ENCODE measurements at places on chromosomes 12 and 14.

- no peak for DNase-seq
Measured at GRCh38 chr12:13536219-13536910, 339.8 kb downstream of the EMP1 start.

GRCh38 chr14:61150851-61151250 lies 130.3 kb downstream of the TMEM30B start:
- no peak for DNase-seq

- DNase-seq = no peak
Measured at GRCh38 chr14:104477117-104477623, 102.4 kb upstream of the C14orf180 start.

DNA sequence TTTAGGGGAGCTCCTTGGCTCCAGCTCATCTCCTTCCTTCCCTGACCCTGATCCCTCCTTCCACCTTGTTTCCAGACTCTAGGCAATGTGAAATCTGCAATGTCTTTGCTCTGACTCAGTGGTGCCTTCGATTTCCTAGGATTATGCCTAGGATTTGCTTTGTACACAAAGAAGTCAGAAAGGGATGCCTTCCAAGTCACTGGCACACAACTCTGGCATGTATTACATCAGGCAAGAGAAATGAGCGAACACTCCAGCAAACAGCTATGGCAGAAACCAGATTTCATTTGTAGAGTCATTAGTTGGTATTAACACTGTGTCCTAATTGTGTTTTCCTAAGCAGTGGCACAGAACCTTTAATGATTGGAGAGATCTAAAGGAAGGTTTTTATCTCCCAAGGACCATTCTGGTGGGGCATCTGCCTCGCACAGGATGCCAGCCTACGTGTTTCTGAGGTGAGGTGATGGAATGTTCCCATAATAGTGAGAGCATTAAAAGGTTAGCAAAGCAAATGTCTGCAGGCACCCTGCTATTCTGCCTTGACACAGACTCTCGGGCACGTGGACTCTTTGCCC lies 84.9 kb downstream of the WSCD2 start:
- DNase-seq = no peak

DNA sequence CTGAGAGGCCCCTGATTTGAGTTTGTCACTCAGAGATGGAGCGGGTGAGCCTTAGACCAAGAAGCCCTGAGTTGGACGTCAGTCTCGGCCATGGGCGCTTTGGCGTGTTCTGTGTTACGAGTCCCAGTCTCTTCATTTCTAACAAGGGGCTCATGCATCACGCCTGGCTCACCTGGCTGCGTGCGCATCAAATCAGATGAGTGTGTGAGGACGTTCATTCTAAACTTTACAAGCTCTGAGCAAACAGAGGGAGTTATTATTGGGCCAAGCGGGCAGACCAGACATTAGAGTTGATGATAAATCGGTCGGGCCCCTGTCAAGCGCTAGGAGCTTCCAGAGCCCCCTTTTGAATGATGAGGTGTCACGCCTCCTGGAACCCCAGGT lies 117.2 kb downstream of the CALM1 start:
- DNase-seq = no peak

DNA sequence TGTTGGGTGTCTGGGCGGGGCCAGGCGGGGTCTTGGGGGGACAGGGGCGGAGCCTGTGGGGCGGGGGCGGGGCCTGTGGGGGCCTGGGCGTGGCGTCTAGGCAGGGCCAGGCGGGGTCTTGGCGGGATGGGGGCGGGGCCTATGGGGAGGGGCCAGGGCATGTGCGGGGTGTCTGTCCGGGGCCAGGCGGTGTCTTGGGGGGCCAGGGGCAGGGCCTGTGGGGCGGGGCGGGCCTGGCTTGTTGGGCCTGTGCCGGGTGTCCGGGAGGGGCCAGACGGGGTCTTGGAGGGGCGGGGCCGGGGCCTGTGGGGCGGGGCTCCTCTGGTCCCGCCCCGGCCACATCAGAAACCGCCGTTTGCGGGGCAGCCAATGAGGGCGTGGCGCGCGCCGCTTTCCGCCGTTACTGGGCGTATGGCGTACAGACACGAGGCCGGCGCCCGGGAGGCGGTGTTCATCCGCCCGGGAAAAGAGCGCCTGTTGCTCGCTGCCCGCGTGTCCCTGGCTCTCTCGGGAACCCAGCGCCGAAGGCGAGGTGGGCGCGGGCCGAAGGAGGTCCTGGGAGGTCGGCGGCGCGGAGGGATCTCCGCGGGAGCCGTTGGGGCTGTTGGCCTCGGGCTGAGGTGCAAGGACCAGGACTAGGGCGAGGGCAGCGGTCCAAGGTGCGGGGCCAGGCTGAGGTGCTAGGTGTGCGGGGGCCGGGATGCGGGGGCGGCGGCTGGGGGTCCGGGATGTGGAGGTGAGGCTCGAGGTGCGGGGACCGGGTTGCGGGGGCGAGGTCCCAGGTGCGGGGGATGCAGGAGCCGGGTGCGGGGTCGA lies at the start of gene PIWIL1:
Gene PIWIL1 (plus strand): TSS at position 400 of the 816 bp plus-strand sequence. CDS start 4,705 bp downstream, outside the sequence.
- no peak for DNase-seq

DNA sequence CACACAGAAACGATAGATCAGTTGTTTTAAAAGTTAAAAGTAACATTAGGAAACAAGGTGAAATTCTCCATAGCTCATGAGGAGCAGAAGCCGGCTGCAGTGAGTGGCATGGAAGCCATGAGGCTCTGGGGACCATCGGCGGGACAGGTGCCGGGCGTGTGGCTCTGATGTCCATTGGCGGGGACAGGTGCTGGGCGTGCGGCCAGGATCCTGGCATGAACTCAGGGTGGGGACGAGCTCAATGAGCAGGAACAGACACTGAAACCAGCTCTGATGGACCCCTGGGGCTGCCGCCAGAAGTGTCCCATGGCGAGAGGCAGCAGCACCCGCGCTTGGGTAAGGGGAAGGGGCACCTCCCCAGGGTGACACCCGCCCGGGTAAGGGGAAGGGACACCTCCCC lies 75.1 kb downstream of the NOC4L start:
- no peak for DNase-seq

GRCh38 chr12:123268850-123269249 lies 2.8 kb downstream of the CDK2AP1 start:
- DNase-seq = no peak

DNA sequence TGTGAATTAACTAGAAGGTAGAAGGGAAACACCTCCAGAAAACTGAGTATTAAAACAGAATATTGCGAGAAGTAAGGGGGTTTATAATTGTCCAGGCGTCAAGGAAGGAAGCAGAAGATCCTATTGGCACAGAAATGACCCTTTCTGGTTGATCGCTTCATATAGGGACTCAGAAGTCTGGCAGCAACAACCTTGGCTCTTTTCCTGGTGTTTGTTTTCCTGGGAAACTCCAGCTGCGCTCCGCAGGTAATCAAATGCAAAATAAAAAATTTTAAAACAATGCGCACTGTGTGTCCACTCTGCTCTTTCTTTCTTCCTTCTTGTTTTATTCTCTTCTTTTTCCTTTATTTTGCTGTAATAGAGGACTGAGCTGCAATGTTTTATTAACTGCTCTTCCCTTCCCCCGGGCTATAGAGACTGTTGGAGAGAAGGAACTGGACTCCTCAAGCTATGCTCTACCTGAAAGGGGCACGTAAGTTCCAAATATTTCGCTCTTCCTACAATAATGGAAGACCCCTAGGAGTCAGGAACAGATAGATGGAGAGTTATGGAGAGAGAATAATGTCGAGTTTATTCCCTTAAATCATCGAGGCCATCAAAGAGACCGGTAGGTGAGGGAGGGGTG lies 737 bp downstream of the SPX start:
- no peak for DNase-seq

GRCh38 chr14:79161571-79161970 lies 991.4 kb downstream of the NRXN3 start:
- DNase-seq = no peak

DNA sequence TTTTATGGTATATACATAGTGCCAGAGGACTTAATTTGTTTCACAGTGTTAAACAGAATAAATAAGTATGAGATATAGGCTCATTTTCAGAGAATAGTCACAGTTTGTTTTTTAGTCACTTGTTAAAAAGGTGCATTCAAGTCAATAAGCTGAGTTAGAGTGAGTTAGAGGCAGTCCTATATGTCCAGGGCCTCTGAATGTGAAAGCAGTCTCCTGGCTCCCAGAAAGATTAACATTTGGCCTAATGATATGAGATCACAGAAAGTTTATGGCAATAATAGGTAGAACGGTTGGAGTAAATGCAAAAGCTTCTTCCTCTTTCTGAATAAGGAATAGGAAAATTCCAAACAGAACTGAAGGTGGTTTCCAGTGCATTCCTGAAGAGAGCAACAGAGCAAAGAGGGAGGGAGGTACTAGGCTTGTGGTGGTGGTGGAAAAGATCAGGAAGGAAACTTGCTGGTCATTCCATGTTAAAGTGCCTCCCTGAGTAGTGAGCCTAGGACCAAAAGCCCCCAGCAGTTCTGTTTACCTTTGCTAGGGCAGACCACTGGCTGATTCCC lies 54.4 kb downstream of the SLC38A4 start:
- no peak for DNase-seq

GRCh38 chr14:61455351-61455750 lies 134.0 kb downstream of the PRKCH start:
- DNase-seq = no peak

GRCh38 chr14:71322655-71323250 lies 415.5 kb downstream of the PCNX1 start:
- no peak for DNase-seq

GRCh38 chr12:13937735-13938134 lies 43.7 kb downstream of the GRIN2B start:
- DNase-seq = no peak

GRCh38 chr12:19456176-19456575 lies 16.9 kb downstream of the AEBP2 start:
- no peak for DNase-seq

DNA sequence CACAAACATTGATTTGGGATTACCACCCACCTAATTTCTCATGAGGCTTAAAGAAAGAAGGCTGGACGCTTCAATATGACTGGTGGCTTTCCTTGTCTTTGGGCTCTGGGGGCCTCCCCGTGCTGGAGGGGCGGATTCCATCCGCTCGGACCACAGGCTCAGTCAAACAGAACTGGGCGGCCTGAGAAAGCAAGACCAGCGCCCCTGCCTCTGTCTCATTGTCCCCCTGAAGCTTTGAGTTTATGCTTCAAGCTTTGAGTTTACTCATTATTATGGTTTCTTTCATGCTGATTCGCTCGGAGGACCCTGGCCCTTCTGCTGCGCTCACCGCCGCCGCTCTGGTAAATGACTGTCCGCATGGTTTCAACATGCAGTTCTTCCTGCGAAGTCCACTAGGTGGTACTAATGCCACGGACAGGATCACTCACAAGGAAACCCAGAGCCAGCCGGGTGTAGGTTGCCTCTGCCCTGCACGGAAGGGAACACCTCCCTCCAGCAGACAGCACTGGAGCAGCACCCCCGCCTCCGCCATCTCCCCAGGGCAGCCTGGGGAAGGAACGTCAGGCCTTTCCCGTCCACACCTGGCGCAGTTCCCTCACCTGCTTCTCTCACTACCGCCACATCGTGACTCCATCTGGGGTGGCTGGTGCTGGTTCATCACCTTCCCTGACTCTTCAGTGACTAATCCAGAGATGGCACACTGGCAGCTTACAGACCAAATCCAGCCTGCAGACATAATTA lies 13.2 kb upstream of the TIGAR start:
- DNase-seq = no peak

GRCh38 chr12:110355073-110355472 lies 48.4 kb downstream of the ANAPC7 start:
- DNase-seq = no peak

DNA sequence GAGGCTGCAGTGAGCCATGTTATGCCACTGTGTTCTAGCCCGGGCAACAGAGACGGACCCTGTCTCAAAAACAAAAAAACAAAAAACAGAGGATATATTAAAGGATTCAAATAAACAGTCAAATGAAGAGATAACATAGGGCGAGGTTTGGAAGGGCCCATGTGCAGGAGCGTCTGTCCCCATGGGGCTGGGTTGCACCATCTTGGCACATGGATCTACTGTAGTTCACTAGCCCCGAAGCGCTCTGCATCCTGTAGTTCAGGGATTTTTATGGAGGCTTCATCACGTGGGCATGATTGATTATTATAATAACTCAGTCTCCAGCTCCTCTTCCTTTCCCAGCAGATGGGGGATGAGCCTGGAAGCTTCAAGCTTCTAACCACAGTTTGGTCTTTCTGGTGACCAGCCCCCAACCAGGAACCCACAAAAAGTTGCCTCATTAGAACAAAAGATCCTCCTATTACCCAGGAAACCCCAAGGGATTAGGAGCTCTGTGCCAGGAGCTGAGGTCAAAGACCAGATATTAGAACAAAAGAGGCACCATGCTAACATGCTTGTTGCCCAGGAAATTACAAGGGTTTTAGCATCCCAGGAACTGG lies 59.9 kb downstream of the HCAR2 start:
- DNase-seq = no peak

GRCh38 chr14:76918256-76918781 lies 92.1 kb downstream of the LRRC74A start:
- no peak for DNase-seq

- DNase-seq = peak; percentile 67
Measured at GRCh38 chr12:24839268-24839791, 109.6 kb downstream of the BCAT1 start.

DNA sequence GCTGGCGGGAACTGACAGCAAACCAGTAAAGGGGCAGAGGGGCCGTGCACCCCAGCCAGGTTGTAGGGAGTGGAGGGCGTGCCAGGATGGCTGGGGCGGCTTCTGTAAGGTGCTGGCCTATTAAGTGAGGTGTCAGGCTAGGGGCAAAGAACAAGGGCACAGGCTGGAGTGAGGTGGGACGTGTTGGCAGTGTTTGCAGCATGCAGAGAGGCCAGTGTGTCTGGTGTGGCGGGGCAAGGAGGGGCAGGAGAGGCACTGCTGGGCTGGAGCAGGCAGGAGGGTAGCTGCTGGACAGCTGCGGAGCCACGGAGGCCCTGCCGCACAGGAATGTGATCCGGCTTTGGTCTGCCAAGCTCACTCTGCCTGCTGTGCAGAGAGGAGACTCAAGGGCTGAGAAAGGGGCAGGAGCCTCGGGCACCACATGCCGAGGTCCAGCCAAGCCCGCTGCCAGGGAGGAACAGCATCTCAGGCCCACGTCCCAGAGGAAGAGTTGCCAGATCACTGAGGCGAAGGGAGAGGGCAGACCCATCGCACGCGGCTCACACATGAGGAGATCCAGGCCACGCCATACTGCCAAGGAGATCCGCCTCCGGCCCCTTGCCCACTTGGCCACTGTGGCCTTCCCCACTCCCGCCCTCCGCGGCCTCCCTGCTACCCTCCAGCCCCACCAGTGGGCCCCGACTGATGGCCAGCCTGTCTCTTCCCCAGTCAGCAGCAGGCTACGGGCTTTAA lies 46.8 kb downstream of the AMN start:
- DNase-seq = no peak

GRCh38 chr12:118498171-118498570 lies 121.8 kb downstream of the SUDS3 start:
- no peak for DNase-seq

GRCh38 chr12:105369014-105369413 lies 38.5 kb downstream of the C12orf75 start:
- no peak for DNase-seq

DNA sequence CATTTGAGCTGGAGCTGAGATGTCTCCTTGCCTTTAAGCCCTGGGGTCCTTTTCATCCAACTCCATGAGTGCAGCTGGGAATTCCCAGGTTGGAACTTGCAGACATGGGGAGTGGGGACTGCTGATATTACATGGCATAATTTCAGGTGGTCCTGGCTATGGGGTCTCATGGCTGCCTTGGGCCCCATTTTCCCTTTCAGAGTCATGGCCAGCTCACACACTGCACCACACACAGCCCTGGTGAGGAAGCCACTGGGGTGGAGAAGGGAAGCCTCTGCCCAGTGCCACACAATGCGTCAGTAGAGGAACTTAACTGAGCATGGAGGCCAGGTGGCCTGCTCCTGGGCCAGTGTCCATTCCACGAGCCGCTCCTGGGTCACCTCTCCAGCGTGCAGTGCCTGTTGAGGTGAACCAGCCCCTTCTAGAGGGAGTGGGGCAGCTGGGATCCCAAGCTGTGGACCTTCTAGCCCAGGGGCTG lies 17.3 kb upstream of the KRT86 start:
- no peak for DNase-seq
